D341Med (cell line): ENCODE measurements at places on chromosomes 6 and 20.

GRCh38 chr6:84026721-84027164, 6.8 kb upstream of the MRAP2 start:
- DNase-seq = no peak

GRCh38 chr6:31732029-31732428, 2.9 kb upstream of the DDAH2 start:
- no peak for DNase-seq

- DNase-seq = no peak
Observed at GRCh38 chr6:121731381-121731780, 295.9 kb downstream of the GJA1 start.

- DNase-seq = no peak
Observed at GRCh38 chr6:80607811-80608391, 501.4 kb downstream of the BCKDHB start.

GRCh38 chr6:8764733-8765132, 329.4 kb upstream of the SLC35B3 start:
- no peak for DNase-seq

DNA sequence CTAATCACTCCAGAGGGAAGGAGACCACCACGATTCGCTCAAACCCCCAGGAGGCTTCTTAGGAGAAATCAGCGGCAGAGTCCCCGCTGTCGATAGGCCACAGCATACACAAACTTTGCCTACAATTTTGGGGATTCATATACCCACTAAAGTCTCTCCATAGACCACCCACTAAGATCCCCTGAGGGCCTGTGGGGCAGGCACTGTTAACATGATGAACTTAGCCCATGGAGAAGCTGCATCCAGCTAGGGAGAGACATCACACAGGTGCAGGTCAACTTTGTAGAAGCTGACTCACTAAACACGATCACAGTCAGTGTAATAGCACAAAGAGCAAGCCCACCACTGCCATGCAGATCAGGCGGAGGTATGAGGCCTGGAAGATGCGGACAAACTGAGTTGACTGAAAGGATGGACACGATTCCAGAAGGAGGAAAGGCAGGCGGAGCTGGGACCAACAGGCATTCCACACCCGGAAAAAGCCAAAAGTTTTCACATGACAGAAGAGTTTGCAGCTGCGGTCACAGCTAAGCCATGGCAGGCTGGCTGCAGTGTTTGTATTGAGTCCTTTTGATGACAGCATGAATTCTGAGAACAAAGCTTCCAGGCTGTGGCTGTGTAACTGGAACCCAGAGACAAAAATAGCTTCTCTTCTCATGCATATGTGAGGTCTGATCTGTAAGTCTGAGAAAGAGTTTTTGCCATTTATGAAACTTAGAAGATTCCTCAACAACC, 75.7 kb upstream of the QKI start:
- DNase-seq = no peak

- DNase-seq = no peak
Observed at GRCh38 chr6:135062735-135063134, 8.1 kb upstream of the HBS1L start.

GRCh38 chr6:17469006-17469832, 75.8 kb downstream of the CAP2 start:
- no peak for DNase-seq

DNA sequence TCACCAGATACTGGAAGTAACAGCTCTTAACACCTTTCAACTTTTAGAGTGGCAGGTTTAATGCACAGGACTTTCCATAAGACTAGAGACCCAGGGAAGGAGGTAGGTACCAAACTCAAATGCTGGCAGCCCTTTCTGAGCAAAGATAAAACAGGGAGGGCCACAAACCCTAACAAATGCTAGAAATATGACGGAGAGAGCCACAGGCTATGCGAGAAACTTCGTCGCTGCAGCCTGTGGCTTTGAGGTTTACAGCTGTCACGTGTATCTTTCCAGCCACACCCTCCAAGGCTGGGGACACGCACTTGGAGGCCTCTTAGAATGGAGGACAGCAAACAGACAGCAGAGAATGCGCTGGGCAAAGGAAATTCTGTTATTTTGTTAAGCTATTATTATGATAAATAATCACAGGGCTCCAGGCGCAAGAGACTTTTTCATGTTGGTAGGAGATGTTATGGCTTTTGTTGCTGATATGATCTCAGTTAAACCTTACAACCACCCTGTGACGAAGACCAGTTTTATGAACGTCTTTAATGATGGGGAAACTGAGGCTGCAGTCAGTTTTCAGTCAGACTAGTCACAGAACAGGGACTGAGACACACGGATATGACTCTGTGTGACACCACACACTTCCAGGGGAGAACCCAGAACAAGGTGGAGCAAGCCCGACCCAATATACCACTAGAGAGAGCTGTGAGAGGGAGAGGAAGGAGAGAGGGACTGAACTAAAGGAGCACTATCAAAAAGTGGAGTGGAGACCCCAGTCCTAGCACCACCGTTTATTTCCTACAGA, 2.0 kb downstream of the TRAM2 start:
- DNase-seq = no peak

GRCh38 chr6:30744054-30744805, at the start of gene IER3:
IER3 (minus strand) TSS chr6:30744547; CDS start chr6:30744518, 29 bp downstream.
- DNase-seq = no peak

DNA sequence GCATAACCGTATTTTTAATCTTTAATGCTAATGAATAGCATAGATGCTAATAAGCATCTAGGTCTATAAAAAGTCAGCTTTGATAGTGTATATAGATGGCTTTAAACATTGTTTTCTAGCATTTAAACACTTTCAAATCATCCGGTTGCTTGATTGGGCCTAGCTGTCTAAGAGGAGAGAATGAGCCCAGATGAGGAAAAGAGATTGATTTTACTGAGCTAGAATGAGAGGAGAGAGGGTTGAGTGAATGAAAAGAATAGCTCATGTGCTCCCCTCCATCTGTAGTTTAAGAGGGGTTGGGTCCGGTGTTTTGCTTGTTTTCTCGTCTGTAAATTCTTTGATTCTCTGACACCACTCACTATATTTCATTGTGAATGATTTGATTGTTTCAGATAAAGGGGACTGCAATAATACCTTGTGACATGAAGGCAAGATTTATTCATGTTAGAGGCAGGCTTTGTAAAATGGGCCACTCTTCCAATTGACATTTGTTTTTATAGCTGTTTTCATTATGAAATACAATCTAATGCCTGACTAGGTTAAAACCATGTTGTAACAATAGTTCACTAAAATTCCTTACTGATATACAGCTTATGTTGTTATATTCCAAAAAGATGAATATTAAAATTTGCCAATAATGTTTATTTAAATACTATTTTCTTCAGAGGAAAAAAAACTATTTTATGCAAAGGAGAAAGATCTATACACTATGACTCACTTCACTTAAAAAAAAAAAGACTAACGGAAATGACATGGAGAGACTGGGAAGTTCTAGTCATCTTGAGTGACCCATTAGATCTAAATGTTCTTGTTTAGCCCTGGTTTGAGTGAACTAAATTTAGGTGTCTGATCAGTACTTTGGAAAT, 3.2 kb downstream of the PTPN1 start:
- no peak for DNase-seq

DNA sequence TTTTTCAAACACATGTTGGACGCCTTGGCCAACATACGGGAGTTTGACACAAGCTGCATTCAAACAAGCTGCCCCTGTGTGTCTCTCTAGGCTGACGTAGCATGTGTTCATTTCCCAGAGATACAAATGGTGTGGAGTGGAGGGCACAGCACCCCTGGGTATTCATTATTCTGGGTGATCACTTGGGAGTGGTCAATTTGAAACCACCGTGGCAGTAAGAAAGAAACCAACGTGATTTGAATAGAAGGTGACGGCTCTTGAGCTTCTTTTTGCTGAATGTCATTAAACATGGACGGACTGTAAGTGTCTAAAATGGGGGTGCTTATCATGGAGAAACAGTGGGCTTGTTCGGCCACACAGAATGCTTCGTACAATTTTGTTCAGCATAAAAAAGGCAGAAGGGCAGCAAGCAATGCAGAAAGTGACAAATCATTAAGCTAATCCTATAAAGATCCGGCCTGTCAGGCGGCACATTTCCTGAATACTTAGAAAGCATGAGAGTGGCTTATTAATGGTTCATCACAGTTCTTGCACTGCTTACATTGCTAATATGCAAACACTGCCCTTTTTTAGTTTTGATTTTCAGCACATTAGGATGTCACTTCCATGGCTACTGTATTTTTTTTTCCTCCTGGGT, 1261.9 kb upstream of the CITED2 start:
- peak; percentile 27 for DNase-seq

DNA sequence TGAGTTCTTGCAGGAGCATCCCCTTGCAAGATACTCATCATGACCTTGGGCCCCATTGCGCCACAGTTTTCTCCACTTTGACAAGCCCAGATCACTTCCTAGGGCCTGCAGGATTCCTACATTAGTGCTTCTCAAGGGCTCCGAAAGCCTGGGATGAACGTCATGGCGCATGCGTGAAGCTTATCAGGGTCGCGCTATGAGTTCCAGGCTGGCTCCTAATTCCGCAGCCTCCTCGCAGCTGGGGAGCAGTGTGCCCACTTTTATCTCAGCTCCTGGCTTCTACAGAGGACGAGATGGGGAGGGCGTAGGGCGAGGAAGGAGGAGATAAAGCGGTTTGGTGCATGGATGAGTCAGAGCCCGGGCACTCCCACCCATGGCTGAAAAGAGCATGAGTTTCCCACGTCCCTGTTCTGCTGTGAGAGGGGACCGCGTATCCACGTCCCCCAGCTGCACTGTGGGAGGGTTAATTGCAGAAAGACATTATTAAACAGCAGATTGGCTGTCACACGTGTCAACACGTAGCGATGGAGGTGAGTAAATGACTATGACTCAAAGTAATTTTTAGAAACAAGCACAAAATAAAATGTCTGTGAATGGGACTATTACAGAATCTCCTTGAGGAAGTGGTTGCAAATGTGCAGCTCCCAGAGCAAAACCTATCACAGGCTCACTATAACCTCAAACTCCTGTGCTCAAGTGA, 72.9 kb upstream of the DSP start:
- DNase-seq = peak; percentile 71

DNA sequence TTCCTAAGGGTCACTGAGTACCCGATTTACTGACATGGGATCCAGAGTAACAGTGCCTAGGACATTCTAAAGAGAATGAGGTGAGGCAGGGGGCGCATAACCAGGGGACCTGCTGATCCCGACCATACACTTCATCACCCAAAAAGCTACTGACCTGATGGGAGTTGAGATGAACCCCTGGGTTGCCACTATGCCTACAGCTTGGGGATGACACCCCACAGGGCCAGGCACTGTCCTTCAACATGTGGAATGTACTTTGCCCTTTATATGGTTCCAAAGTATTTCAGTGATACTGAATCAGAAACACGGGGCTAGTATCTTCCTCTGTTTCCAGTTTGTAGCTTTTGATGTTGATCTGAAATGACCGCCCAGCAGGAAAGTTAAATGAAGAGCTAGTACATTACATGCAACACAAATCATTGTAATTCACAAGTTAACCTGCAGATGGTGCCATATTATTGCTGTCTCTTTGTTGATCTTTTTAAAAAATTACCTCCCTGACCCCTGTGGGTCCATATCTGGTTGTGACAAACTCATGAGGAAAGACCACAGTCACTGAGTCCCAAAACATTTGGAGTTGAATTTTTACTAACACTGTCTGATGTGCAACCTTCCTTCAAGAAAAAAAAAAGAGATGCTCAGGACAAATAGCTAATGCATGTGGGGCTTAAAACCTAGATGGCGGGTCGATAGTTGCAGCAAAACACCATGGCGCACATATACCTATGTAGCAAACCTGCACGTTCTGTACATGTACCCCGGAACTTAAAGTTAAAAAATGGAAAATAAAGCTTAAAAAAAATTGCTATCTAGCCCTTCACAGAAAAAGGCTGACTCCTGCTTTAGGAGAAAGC, 42.7 kb upstream of the GCNT2 start:
- DNase-seq = peak; percentile 49

GRCh38 chr20:59832406-59833363, 100.8 kb downstream of the SYCP2 start:
- DNase-seq = no peak

DNA sequence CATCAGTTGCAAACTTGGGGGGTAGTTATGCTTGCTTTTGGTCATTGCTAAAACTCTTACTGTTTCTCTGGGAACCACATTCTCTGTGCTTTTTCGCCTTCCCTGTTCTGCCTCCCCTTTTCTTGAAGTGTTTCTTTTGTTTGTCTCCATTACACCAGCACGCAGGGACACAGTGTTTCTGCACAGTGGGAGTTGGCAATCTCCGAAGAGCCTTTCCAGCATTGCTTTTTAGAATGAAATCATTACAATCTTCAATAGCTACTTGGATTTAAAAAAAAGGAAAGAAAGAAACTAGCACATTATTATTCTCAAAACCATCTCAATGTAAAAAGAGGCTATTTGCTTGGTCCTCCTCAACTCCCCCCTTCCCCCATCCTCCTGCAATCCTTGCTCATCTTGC, 536.7 kb upstream of the MMS22L start:
- DNase-seq = no peak

DNA sequence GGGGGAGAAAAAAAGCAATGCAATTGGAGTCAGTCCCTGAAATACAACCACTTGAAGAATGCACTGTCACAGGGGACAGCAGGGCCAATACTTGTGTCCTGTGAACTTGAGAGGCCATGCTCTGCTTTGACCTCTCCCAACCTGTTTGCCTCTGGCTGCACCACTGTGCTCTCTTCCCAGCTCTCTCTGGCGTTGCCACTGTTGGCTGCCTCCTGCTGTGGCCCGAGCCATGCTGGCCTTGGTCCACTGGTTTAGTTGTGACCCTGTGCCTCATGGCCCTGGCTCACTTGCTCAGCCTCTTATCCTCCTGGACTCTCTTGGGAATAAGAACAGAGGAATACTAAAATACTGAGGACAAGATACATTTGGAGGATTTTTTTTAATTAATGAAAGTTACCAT, 14.5 kb upstream of the FBXO30 start:
- DNase-seq = no peak

- DNase-seq = no peak
Observed at GRCh38 chr6:4907602-4908001, 96.2 kb downstream of the RPP40 start.

DNA sequence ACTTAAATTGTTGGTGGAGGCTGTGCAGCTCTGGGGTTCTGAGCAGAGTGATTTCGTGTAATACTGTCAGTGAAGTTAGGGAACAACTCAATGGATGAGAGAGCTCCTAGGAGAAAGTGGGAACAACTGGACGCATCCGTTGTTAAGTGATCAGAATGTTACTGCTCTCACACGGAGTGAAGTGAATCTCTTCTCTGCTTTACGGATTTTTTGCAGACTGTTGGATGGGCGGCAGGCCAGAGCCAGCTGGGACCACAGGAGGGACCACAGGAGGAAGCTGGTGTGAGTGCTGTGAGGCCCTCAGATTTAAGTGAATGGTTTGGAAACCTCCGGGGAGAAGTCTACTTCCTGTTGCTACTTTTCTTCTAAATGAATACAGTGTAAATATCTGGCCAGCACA, 23.7 kb upstream of the PPP1R14C start:
- no peak for DNase-seq

GRCh38 chr20:47991875-47992488, 206.7 kb upstream of the SULF2 start:
- no peak for DNase-seq

DNA sequence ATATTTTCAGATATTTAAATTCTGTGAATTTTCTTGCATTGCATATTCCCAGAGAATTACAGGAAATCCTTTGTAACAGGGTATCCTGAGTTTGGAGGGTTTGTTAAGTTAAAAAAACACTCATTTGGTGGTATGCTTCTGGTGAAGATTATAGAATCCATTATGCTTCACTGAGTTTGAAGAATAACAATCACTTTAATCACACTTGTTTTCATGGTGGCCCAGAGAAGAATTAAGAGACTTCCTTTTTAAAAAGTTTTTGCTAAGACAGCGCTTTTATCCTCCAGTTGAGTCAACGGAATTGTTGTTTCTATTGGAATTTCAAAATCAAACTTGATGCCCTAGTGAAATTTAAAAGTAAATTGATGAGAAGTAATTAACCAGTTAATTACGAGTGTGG, 17.4 kb downstream of the PLEKHG1 start:
- DNase-seq = no peak

- no peak for DNase-seq
Observed at GRCh38 chr6:29734046-29735018, 11.1 kb downstream of the HLA-F start.
